ENCODE measurements at places on chromosomes 1 and 21.

DNA sequence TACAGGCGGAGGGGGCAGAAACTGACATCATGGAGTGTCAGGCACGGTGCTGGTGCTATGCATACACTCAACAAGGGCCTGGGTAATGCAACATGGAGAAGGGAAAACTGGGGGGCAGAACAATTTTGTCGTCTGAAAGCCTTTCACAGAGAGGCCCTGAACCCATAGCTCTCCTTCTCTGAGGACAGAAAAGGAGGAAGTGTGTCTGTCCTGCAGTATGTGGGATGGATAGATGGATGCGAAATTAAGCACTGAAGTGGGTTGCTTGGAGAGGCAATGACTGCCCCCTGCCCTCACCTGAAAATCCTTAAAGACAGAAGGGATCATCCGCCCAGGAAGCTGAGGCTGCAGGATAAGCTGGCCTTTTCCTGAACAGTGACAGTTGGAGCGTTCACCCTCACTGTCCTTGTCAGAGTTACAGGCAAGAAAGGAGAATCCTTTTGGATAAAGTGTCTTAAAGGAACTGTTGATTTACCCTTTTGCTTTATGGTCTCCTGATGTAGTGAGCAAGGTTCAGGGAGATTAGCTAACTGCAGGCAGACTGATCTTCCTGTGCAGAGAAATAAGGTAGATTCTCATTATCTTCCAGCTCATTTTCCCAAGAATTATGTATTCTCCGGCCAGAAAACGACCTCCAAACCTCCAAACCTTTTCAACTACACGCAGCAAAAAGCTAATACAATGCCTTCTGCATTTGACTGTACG is 1.6 kb upstream of the FAM20B start:
- no peak for DNase-seq

- DNase-seq = no peak
These were observed 362.1 kb upstream of the NR5A2 start for GRCh38 chr1:199665371-199665770.

DNA sequence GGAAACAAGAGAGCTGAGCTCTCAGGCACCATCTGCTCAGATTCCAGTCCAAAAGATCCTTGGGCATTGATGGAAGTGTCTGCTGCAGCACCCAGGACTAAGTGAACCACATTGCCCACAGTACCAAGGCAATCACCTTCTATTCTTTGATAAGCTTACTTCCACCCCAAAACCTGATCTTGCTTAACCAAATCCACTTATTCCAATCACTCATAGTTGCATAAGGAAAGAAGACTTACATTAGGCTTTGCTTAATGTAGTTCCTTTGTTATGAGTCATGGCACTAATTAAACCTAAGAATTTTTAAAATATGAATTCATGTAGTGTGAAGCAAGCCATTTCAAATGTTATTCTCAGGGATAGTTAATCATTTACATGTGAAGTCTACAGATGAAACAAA is 84.5 kb downstream of the UCHL5 start:
- DNase-seq = no peak

DNA sequence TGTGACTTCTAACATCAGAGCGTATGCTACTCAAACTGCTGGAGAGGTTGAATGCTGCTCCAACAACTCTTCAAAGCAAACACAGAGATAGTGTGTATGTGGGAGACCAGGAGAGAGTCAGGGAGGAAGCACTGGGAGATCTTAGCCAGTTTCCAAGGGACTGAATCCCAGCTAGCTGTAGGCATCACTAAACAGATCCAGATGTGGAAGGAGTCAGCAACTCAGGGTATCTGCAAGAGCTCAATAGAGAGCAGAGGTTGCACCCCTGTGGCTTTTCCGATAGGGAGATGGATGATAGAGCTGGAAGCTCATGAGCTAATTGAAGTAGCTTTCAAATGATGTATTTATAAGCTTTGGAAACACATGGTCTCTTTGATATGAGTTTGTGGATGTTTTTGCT is 168.9 kb upstream of the HOOK1 start:
- no peak for DNase-seq

GRCh38 chr1:155909894-155910293 is 1.3 kb downstream of the RIT1 start:
- DNase-seq = no peak

GRCh38 chr1:59438058-59438560 is 141.2 kb downstream of the FGGY start:
- DNase-seq = no peak

DNA sequence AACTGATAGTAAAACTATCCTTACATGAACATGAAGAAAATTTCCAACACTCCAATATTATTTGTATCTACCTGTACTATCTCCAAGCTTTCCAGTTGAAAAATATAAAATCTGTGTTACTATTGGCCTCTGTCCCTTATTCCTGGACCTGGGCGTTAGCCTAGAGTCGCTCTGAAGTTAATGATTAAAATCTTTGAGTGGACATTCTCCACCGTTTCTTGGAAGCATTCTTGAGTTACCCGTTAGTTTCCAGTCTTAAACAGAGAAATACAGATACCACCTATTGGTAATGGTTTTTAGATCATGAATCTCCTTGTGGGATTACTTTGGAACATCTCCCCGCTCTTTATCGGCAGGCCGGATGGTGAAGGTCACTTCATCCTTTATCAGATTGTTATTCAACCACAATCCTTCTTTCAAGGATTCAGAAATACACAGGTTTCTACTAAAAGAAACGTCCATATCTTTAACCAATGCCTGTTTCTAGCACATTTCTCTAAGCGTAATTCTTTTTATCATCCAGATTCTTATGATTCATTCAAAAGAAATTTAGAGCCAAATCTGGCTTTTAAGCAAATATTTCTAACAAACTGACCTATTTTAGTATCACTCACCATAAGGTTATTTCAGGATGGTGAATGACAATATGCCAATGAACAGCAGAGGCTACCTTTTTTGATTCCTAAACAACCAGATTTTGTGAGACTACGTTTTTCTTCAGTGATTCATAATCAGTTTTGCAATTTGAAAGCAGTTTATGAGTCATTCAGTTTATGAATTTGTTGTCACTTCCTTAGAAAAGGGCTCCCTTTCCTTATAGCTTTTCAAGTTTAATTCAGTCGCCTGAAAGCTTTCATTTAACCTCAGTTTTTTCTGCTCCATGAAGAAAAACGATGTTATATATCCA is 70.2 kb upstream of the ERRFI1 start:
- DNase-seq = no peak
